Left renal pelvis (tissue), 4 donors: ENCODE measurements at places on chromosomes 5 and 9. TPM values are rescaled to one million over a fixed set of nuclear protein-coding genes. Genes with fewer than 3 reads are reported as not detected.

GRCh38 chr9:120043448-120043847, 536.5 kb downstream of the CDK5RAP2 start:
- no peak for DNase-seq

GRCh38 chr9:99162759-99163364, 57.9 kb downstream of the TGFBR1 start:
- no peak for DNase-seq

GRCh38 chr9:129708793-129709192, 43.3 kb downstream of the PRRX2 start:
- no peak for DNase-seq

GRCh38 chr5:100186181-100186580, 349.0 kb upstream of the FAM174A start:
- no peak for DNase-seq

- no peak for DNase-seq
Observed at GRCh38 chr5:60541980-60542379, 158.0 kb downstream of the DEPDC1B start.

DNA sequence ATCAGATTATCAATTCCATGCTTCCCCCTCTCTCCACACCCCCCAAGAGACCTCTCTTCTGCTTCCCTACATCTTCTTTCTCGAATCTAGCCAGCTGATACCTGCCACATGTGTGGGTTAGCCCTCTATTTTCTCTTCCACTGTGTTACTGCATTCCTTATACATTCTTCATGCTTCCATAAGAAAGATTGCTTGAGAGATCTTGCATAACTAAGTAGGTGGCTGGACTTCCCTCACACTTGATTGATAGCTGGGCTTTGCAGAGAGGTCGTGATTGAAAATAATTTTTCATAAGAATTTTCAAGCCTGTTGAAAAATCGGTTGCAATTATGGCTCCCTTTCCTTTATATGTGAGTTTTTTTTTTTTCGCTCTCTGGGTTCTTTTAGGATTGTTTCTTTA, 33.0 kb upstream of the PANK3 start:
- no peak for DNase-seq

- no peak for DNase-seq
Observed at GRCh38 chr5:143046314-143046713, 276.1 kb downstream of the ARHGAP26 start.

DNA sequence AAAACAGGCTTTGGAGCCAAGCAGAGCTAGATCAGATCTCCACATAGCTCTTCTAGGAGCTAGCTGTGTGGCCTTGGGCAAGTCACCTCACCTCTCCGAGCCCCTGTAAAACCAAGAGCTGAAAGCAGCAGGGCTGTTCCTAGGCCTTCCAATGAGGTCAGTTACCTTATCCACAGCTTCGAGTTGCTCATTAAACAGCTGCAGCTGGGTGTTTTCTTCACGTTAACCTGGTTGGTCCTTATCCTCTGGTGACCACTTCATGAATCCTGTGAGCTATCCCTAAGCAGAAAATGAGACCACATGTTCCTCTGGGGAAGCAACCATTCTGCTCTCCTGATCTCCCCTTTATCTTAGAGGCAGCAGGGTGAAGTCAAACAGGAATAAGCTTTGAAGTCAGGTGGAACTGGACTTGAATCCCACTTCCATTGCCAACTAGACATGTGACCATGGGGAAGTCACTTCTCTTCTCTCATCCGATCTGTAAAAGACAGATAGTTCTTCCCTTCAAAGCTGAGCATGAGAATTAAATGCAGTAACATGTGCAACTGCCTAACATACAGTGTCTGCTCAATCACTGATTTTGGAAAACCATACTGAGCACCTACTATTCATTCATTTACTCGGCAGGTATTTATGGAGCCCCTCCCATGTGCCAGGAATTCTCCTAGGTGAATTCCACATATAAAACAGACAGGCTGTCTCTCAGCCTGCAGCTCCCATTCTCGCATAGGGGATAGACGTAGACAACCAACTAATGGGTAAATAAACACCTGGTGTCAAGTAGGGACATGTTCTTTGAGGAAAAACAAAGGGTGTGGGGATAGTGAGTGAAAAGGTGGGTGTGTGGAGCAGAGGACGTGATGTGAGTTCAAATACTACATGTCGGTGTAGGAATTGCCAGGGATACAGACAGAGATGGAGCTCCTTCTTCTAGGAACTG, 111.7 kb upstream of the BOD1 start:
- DNase-seq, result no peak

GRCh38 chr5:31657315-31657979, 18.5 kb downstream of the PDZD2 start:
- DNase-seq, result no peak

GRCh38 chr5:76704131-76704663, 11.7 kb upstream of the F2R start:
- DNase-seq, result no peak

GRCh38 chr5:131825404-131826013, 28.7 kb upstream of the FNIP1 start:
- DNase-seq, result no peak

DNA sequence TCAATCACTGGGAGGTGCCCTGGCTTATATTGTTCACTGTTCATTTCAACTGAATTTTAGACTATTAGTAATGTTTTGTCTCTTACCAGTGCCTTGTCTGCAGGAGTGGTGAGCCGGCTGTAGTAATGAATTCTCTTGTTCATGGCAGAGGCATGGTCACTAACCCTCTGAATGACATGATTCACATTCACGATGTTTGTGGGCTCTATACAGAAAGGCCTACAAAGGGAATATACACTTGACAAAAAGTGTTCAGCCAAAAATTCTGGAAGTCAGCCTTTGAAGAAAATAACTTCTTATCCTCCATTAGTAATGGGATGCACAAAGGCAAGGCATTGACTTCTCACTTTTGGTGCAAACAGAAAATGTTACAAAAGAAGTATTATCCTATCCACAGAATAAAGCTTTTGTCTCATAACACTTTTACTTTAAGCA, 39.6 kb downstream of the SLC38A9 start:
- no peak for DNase-seq

GRCh38 chr9:129557192-129558036, 63.5 kb downstream of the C9orf50 start:
- no peak for DNase-seq

DNA sequence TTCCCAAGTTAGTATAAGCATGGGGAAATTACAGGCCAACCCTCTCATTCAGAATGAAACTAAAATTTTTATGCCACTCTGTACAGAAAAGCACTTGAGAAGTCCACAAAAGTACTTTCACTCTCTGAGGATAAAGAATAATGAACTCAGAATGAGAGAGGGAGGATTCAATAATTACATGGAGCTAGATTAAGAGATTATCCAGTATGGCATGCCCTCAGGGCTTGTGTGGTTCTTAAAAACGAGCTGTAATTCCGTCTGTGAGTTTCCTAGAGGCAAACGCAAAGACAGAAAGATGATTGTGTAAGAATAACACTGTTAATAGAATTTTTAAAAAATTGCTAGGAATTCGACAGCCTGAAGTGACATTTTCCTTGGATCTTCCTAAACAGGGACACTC, 126.8 kb upstream of the PTCH1 start:
- DNase-seq, result no peak

The DNAJC21 gene
- polyA plus RNA-seq, result 78.2 TPM

The ARL14EPL gene
- not detected for polyA plus RNA-seq

The SPATA31E1 gene
- polyA plus RNA-seq, result not detected

The PCSK1 gene
- polyA plus RNA-seq, result 0.29 TPM

The ZDHHC11 gene
- 3.0 TPM for polyA plus RNA-seq

The RNF224 gene
- polyA plus RNA-seq, result 15.5 TPM

The ORM1 gene
- polyA plus RNA-seq, result 1.8 TPM

The RBM27 gene
- 25.2 TPM for polyA plus RNA-seq

The MYMK gene
- not detected for polyA plus RNA-seq

The IFNK gene
- not detected for polyA plus RNA-seq

The ERAP2 gene
- polyA plus RNA-seq, result 10.4 TPM

The LRRC26 gene
- not detected for polyA plus RNA-seq

The ROPN1L gene
- 0.12 TPM for polyA plus RNA-seq
